Stimulated activated CD4-positive, alpha-beta T cell treated with anti-CD3 and anti-CD28 coated beads, Interleukin-15, amount 100 ng/mL, for 24 hours (primary cell): ENCODE measurements at places on chromosomes 11 and 22.

- no peak for DNase-seq
These were observed 87.8 kb downstream of the MIAT start for GRCh38 chr22:26744892-26745808.

DNA sequence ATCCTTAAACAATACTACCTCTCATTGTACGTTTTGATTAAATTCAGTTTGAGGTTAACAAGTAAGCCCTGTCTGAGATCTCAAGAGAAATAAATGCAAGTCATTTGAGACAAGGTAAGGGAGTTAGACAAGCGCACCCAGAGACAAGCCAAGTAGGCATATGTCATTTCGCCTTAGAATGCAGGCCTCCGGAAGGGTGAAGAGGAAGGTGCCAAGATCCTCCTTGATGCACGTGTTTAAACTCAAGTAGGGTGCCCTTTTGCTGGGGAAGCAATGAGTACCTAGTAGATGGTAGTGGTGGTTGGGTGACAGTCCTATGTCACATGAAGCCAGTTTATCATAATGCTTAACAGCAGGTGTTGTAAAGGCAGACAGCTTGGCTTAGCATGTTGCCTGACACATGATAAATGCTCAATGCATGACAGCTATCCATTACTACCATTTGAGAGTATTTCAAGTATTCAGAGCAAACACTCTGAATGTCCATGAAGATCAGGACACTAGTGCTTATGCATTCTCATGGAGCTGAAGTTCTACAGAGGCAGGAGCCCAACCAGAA is 415.9 kb downstream of the TMEM135 start:
- no peak for DNase-seq

DNA sequence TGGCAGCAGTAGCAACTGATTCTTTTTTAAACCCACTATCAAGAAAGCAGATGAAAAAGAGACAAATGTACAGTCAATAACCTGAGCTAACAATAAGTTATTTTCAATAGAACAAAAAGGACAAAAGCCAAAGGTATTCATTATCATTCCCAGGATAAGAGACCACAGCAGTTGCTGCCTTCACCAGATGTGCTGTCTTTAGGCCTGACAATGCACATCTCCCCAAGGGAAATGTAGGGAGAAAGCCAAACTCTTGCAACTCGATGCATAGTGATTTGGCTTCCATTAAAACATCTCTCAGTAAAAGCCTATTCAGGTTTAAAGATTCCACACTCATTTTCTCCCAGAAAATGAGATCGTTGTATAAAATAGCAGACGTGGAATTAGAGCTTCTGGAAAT is 210.7 kb downstream of the METTL15 start:
- DNase-seq, result no peak

DNA sequence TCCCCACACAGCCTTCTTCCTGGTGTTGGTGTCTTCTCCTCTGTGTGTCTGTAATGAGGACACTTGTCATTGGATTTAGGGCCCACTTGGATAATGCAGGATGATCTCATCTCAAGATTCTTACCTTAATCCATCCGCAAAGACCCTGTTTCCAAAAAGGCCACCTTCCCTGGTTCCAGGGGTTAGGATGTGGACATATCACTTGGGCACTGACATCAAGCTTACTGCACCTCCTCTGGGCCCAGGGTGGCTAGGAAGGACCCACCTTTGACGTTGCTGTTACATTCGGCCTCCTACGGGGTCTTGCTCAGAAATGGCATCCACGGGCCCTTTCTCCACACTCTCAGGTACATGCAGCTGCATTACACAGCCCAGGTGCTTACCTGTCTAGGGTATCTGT is 535.9 kb downstream of the BRD1 start:
- no peak for DNase-seq

- no peak for DNase-seq
These were observed 106.3 kb upstream of the ANO3 start for GRCh38 chr11:26225646-26226045.

- DNase-seq, result no peak
These were observed 56.4 kb downstream of the PARVA start for GRCh38 chr11:12433571-12434324.

DNA sequence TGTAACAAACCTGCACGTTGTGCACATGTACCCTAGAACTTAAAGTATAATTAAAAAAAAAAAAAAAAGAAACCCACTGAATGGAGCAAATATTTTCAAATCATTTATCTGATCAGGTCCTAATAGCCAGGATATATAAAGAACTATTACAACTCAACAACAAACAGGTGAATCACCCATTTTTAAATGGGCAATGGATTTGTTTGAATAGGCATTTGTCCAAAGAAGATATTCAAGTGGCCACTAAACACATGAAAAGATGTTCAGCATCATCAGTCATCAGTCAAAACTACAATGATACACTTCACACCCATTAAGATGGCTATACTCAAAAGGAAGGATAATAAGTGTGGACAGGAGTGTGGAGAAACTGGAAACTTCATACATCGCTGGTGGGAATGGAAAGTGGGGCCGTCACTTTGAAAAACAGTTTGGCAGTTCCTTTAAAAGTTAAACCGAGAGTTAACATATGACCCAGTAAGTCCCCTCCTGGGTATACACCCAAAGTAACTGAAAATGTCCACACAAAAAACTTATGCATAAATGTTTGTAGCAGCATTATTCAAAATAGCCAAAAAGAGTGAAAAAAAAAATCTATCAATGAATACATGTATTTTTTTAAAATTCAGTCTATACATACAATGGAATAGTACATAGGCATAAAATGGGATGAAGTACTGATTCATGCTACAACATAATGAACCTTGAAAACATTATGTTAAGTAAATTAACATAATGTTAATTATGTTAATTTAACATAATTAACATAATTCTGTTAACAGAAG is 53.1 kb downstream of the ARRB1 start:
- no peak for DNase-seq
